ENCODE measurements at places on chromosomes 2 and 18.
A peak's percentile ranks its signal among the peaks of the same experiment; 100 is the strongest.

DNA sequence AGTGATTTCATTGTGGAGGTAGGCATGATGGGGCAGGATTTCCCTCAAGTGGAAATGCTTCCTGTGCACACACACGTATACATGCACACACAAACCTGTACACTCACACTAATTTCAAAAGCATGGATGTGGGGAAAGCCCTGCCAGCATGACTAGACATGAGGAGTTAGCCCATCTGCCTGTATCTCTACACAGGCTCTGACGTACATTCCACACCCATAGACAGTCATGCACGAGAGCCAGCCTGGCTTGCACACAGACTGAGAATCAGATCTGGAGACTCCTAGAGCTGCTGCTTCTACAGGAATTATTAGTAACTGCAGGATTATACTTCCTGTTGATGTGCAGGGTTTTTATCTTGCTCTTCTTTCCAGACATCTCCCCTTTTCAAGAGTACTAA, 27.3 kb upstream of the NFU1 start:
- no peak for DNase-seq
- H3K4me1 ChIP-seq: no peaks in the 10 kb centered on the region
- H3K27me3 ChIP-seq: no peaks in the 10 kb centered on the region
- no peak overlapping the region for H3K27ac ChIP-seq
- H3K36me3 ChIP-seq: peaks cover 10% of the 10 kb centered on the region

- H3K27me3 ChIP-seq: no peaks in the 10 kb centered on the region
- no peak overlapping the region for H3K4me3 ChIP-seq
- H3K4me1 ChIP-seq: no peaks in the 10 kb centered on the region
- DNase-seq: no peak
- H3K36me3 ChIP-seq: no peaks in the 10 kb centered on the region
- H3K27ac ChIP-seq: peak overlapping the region; percentile 12
Observed at GRCh38 chr2:158205215-158205614, 103.5 kb downstream of the UPP2 start.

GRCh38 chr2:5453220-5454050, 238.7 kb upstream of the SOX11 start:
- no peak overlapping the region for H3K4me3 ChIP-seq
- H3K27ac ChIP-seq: no peak overlapping the region
- no peaks in the 10 kb centered on the region for H3K36me3 ChIP-seq

DNA sequence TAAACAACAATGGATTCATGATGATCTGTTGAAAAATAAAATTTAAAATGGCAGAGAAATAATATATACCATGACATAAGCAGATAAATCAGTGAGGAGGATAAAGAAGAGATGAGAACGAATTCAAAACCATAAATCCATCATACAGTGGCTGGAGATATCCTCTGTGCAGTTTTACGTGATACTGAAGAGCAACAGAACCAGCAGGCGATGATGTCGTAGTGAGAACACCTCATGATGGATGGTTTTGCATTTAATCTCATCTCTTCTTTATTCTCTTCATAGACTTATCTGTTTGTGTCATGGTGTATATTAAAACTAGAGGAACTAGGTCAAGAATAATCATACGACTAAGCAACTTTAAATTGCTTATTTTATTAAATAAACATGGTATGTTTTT, 56.3 kb downstream of the TNFRSF11A start:
- H3K36me3 ChIP-seq: no peaks in the 10 kb centered on the region
- H3K27me3 ChIP-seq: no peaks in the 10 kb centered on the region

GRCh38 chr2:142834021-142834420, 43.4 kb upstream of the KYNU start:
- no peaks in the 10 kb centered on the region for H3K36me3 ChIP-seq
- no peaks in the 10 kb centered on the region for H3K27me3 ChIP-seq
- no peak overlapping the region for H3K4me3 ChIP-seq

- DNase-seq: no peak
- H3K27ac ChIP-seq: no peak overlapping the region
- H3K36me3 ChIP-seq: no peaks in the 10 kb centered on the region
- H3K27me3 ChIP-seq: no peaks in the 10 kb centered on the region
Observed at GRCh38 chr18:23137788-23138216, 2.5 kb downstream of the CABLES1 start.

DNA sequence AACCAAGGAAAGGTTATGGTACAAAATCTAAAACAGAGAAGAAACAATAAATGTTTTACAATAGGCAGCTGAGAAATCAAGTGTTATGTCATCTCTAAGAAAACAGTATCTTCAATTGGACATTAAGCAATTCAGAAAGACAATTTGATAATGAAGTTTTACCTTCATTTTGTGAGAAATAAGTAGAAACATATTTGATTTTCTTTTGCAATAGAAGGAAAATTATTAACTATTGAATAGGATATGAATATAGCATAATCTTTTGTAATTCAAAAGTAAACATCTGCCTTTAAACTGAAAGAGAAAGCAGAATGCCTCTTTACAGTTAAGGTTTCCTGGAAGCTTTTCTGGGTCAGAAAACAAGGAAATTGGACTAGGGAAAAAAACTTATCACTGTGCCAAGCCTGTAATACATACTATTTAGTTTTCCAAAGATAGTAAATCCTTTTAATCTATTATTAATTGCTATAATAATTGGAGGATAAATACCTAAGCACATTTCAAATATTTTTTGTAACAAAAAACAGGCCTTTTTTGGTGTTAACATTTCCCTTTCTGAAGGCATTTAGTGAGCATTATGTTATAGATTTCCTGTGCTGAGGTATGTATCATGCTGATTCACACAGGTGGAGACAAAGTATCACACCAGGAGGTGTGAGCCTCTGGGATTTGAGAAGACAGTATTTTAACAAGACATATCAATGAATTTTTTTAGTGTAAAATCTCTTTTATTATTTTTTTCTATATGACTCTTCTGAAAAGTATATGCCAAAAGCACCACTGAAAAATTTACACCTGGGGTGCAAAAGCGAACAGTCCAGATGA, 947.0 kb upstream of the CDH2 start:
- no peak overlapping the region for H3K4me3 ChIP-seq
- DNase-seq: no peak
- H3K27me3 ChIP-seq: no peaks in the 10 kb centered on the region
- H3K27ac ChIP-seq: no peak overlapping the region
- no peaks in the 10 kb centered on the region for H3K36me3 ChIP-seq

DNA sequence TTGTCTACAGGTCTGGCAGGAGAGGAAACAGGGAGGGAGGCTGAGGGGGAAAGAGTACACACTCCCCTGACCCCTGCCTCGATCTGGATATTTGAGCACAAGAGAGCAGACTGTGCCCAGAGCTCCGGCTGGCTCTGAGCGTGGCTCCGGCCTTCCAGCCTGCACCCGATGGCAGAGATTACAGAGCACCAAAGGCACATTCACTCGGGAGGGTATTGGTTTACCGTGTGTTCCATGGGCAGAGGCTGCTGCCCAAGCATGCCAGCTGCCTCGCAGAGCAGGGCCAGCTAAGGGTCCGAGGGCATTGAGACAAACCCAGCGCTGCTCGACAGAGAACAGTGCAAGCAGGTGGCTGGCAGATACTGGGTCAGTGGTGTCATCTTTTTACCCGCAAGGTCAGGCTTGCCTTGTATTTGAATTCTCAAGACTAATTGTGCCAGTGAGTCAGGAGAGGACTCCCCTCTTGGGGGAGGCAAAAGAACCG, 132.2 kb downstream of the TNS1 start:
- peaks cover 51% of the 10 kb centered on the region for H3K36me3 ChIP-seq
- no peak overlapping the region for H3K27ac ChIP-seq
- no peak overlapping the region for H3K4me3 ChIP-seq
- no peak for DNase-seq

DNA sequence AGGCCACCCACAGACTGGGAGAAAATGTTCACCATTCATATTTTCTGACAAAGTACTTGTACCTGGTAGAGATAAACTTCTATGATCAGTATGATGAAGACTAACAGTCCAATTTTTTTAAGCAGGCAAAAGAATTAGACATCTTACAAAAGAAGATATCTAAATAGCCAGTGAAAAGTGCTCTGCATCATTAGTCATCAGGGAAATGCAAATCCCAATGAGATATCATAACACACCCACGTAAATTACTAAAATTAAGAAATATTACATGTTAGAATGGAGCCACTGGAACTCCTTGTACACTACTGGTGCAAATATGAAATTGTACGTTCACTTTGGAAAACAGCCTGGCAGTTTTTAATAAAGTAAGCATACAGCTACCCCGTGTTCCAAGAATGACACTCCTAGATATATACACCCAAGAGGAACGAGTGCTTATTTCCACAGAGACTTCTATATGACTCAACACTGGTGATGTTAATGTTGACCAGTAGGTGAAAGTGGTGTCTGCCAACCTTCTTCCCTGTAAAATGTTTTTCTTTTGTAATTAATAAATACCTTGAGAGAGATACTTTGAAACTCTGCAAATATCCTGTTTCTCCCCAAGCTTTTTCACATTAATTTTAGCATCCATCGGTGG, 80.3 kb downstream of the NPAS2 start:
- no peak overlapping the region for H3K27ac ChIP-seq
- H3K27me3 ChIP-seq: no peaks in the 10 kb centered on the region
- no peaks in the 10 kb centered on the region for H3K4me1 ChIP-seq
- DNase-seq: no peak
- no peaks in the 10 kb centered on the region for H3K36me3 ChIP-seq

- H3K27me3 ChIP-seq: no peaks in the 10 kb centered on the region
- no peaks in the 10 kb centered on the region for H3K4me1 ChIP-seq
- H3K4me3 ChIP-seq: no peak overlapping the region
- H3K36me3 ChIP-seq: no peaks in the 10 kb centered on the region
- peak overlapping the region; percentile 53 for H3K27ac ChIP-seq
- no peak for DNase-seq
Observed at GRCh38 chr18:6885006-6885481, 155.5 kb downstream of the ARHGAP28 start.

GRCh38 chr2:216562696-216563435, 64.2 kb downstream of the RPL37A start:
- no peak for DNase-seq
- no peak overlapping the region for H3K4me3 ChIP-seq
- H3K36me3 ChIP-seq: no peaks in the 10 kb centered on the region
- H3K27me3 ChIP-seq: no peaks in the 10 kb centered on the region
- no peak overlapping the region for H3K27ac ChIP-seq

GRCh38 chr2:230885463-230886130, 20.9 kb downstream of the ITM2C start:
- no peaks in the 10 kb centered on the region for H3K36me3 ChIP-seq
- peak; percentile 33 for DNase-seq
- no peak overlapping the region for H3K4me3 ChIP-seq
- H3K27me3 ChIP-seq: no peaks in the 10 kb centered on the region
- no peaks in the 10 kb centered on the region for H3K4me1 ChIP-seq
- no peak overlapping the region for H3K27ac ChIP-seq

DNA sequence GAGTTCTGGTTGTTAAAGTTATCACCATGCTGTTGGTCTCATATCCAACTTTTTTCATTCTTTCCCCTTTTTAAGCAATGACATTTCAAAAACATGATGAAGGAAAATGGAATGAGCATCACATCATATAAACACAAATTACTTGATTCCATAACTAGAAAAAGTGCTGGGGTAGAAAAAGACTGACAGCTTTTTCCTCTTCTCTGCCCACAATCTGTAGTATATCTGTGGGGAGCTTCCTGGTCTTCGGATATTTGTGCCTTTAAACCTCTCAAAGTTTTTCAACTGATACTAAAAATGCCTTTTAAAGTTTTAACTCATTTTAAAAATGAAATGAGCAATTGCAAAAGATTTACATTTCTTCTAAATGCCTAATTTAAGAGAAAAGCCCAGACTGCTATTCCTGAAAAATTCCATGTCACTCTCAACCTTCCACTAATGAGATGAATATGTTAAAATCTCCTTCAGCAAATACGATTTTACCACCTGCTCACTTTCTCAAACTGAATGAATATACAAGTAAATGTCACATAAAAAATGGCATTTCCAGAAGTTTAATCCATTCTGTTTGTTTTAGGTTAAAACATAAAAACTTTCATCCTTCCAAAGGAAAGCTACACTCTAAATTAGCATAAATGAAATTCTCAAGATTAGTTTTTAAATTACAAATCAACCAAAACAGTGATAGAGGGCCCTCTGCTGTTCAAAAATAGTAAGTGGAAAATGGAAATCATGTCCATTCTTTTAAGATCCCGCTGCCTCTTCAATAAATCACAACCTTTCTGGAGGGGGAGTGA, 2.1 kb downstream of the DNAH7 start:
- H3K4me1 ChIP-seq: no peaks in the 10 kb centered on the region
- H3K4me3 ChIP-seq: no peak overlapping the region
- no peak overlapping the region for H3K27ac ChIP-seq
- no peaks in the 10 kb centered on the region for H3K27me3 ChIP-seq
- no peaks in the 10 kb centered on the region for H3K36me3 ChIP-seq

GRCh38 chr2:236402033-236402790, 138.0 kb upstream of the ASB18 start:
- no peak overlapping the region for H3K27ac ChIP-seq
- H3K36me3 ChIP-seq: no peaks in the 10 kb centered on the region
- H3K27me3 ChIP-seq: no peaks in the 10 kb centered on the region
- DNase-seq: no peak
- H3K4me3 ChIP-seq: no peak overlapping the region

GRCh38 chr2:56227811-56228210, 44.0 kb downstream of the CCDC85A start:
- no peak overlapping the region for H3K4me3 ChIP-seq
- H3K36me3 ChIP-seq: no peaks in the 10 kb centered on the region
- H3K4me1 ChIP-seq: no peaks in the 10 kb centered on the region

- H3K4me1 ChIP-seq: no peaks in the 10 kb centered on the region
- no peak for DNase-seq
- no peak overlapping the region for H3K4me3 ChIP-seq
- no peaks in the 10 kb centered on the region for H3K27me3 ChIP-seq
Observed at GRCh38 chr2:16319551-16320121, 346.0 kb downstream of the CYRIA start.

- H3K4me3 ChIP-seq: no peak overlapping the region
- H3K27ac ChIP-seq: peak overlapping the region; percentile 74
- no peak for DNase-seq
- no peaks in the 10 kb centered on the region for H3K27me3 ChIP-seq
Observed at GRCh38 chr2:37656512-37657423, 14.7 kb downstream of the CDC42EP3 start.

- no peak overlapping the region for H3K27ac ChIP-seq
- H3K4me3 ChIP-seq: no peak overlapping the region
- no peak for DNase-seq
Observed at GRCh38 chr2:172021955-172022354, 22.2 kb downstream of the METAP1D start.

DNA sequence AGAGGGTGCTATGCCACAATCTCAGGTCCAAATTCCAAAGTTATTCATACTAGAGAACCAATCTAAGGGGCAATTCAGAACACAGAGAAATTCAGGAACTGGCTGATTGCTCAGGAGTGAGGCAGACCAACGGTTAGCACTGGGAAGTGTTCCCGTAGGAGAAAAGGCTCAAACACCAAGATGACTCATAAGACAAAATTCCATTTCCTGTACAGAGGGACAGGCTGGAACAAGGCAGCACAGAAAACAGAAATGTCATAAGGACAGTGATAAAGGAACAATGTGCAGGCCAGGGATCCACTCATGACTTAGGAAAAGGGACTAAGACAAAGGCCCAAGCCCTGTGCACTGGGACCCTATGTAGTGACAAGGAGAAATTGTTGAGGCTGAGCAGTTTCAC, 54.2 kb downstream of the PDE1A start:
- no peaks in the 10 kb centered on the region for H3K36me3 ChIP-seq
- no peak for DNase-seq
- H3K4me1 ChIP-seq: no peaks in the 10 kb centered on the region
- peak overlapping the region; percentile 53 for H3K27ac ChIP-seq

- no peak overlapping the region for H3K27ac ChIP-seq
- DNase-seq: no peak
- H3K36me3 ChIP-seq: no peaks in the 10 kb centered on the region
Observed at GRCh38 chr18:78699499-78699898, 280.1 kb upstream of the SALL3 start.

GRCh38 chr2:199798831-199799580, 52.0 kb downstream of the FTCDNL1 start:
- no peak overlapping the region for H3K4me3 ChIP-seq
- no peaks in the 10 kb centered on the region for H3K27me3 ChIP-seq
- H3K4me1 ChIP-seq: no peaks in the 10 kb centered on the region
- no peak for DNase-seq

Data from Peyer's patch (tissue), 4 donors.